EH (cell line): ENCODE measurements at places on chromosomes 11 and 22.

- no peak for DNase-seq
These were observed 82.9 kb upstream of the TBCEL start for GRCh38 chr11:120941000-120941399.

- DNase-seq = no peak
These were observed 80.6 kb upstream of the CARD18 start for GRCh38 chr11:105220121-105220520.

- DNase-seq = no peak
These were observed 7.9 kb upstream of the APLNR start for GRCh38 chr11:57244911-57245310.

GRCh38 chr11:43853781-43854180 is 26.9 kb upstream of the ALKBH3 start:
- no peak for DNase-seq

DNA sequence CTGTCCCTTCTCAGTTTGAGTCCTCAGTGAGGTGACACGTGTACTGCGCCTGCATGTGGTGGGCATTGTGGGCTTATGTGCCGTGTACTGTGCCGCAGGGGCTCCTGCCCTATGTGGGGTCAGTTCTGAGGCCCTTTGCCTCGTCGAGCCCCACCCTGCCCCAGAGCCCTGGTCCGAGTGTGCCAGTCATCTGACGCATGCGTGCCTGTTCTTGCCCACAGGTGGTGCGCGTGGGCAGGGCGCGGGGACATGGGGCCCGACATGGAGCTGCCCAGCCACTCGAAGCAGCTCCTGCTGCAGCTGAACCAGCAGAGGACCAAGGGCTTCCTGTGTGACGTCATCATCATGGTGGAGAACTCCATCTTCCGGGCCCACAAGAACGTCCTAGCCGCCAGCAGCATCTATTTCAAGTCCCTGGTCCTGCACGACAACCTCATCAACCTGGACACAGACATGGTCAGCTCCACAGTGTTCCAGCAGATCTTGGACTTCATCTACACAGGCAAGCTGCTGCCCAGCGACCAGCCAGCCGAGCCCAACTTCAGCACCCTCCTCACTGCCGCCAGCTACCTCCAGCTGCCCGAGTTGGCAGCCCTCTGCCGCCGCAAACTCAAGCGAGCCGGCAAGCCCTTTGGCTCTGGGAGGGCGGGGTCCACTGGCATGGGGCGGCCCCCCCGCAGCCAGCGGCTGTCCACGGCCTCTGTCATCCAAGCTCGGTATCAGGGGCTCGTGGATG is 22.3 kb upstream of the TMEM191C start:
- no peak for DNase-seq

DNA sequence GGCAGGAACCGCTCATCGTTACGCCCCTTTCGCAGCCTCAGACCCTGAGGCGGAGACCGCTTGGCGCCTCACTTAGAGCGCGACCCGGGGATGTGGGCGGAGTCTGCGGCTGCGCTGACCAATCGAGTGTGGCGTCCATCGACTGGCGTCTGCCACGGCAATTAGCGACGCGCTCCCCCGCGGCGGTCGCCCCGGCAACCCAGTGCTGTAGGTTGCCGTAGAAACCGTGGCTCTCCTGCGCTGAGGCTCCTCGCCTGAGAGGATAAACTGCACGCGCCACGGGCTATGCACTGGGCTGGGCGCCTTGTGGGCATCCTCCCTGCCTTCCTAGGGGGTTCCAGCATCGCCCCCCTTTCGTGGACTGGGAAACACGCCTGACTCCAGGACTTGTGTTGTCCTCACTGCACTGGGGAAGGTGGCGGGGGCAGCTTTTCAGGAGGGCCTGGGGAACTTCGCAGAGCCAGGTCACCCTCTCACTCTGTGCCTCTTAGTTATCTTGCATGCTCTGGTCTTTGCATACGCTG is 701 bp upstream of the P2RX6 start:
- peak; percentile 95 for DNase-seq

DNA sequence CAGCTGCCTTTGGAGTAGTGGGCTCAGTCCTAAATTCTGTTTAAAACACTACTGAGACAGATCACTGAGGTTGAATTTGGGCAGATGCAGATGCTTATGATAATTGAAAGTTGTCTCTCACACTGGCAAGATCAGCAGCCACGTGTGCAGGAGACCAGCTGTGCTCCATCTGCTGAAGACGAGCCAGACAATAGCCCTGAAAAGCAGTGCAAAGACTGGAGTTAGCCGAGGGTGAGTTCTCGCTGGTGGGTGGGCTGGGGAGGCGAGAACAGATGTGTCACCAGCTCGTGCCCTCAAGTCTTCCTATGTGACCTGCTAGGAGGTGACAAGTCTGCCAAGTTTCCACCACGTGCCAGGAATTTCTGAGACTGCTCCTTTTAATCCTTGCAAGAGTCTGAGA is 661.3 kb upstream of the B3GAT1 start:
- DNase-seq = no peak

GRCh38 chr11:120112174-120112796 is 25.6 kb downstream of the TRIM29 start:
- no peak for DNase-seq

DNA sequence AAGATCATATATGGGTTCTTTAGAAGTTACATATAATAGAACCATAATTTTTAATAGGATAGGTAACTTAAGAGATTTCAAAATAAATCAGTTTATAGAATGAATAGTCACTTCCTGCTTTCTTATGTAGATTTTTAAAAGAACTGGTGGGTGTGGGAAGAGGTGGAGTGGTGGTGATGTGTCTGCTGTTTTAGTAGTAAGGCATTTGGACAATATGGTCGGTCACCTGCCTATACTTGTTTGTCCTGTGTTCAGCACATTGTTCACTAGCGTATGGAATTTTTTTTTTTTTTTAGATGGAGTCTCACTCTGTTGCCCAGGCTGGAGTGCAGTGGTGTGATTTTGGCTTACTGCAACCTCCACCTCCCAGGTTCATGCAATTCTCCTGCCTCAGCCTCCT is 39.3 kb downstream of the CCDC81 start:
- DNase-seq = no peak
